ENCODE measurements at places on chromosomes 16 and 17.

GRCh38 chr17:74024871-74025531 is 178.5 kb upstream of the RPL38 start:
- no peak for DNase-seq

GRCh38 chr17:63094631-63095030 is 128.6 kb downstream of the TANC2 start:
- no peak for DNase-seq

GRCh38 chr16:59881376-59881775 is 1147.3 kb upstream of the GOT2 start:
- DNase-seq, result no peak

GRCh38 chr16:12609937-12610699 is 193.6 kb downstream of the CPPED1 start:
- no peak for DNase-seq

- no peak for DNase-seq
These were observed 15.4 kb upstream of the ENPP7 start for GRCh38 chr17:79715098-79715942.

GRCh38 chr16:5488581-5488980 is 391.0 kb upstream of the EEF2KMT start:
- DNase-seq, result no peak

- DNase-seq, result no peak
These were observed 510.4 kb downstream of the KCNJ18 start for GRCh38 chr17:22202702-22203101.

DNA sequence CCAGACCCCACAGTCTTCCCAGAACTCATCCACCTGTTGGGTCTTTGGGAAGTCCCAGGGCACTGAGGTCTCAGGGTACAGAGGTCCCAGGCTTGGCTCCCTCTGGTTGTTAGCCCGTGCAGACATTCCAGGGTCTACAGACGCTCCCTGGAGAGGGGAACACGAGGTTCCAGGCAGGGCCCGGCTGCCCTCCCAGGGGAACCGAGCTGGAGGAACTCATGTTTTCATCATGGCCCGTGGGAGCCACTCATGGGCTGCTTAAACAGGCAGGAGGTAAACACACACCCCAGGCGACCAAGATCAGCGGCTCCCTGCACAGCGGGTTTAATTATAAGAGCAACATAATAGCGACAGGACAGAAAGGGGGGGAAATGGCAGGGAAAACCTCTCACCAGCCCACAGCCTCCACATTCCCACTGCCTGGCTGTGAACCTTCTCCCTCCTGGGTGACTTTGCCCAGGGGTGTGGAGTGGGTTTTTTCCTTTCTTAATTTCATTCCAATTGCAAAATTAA is 36.5 kb downstream of the TRARG1 start:
- no peak for DNase-seq

DNA sequence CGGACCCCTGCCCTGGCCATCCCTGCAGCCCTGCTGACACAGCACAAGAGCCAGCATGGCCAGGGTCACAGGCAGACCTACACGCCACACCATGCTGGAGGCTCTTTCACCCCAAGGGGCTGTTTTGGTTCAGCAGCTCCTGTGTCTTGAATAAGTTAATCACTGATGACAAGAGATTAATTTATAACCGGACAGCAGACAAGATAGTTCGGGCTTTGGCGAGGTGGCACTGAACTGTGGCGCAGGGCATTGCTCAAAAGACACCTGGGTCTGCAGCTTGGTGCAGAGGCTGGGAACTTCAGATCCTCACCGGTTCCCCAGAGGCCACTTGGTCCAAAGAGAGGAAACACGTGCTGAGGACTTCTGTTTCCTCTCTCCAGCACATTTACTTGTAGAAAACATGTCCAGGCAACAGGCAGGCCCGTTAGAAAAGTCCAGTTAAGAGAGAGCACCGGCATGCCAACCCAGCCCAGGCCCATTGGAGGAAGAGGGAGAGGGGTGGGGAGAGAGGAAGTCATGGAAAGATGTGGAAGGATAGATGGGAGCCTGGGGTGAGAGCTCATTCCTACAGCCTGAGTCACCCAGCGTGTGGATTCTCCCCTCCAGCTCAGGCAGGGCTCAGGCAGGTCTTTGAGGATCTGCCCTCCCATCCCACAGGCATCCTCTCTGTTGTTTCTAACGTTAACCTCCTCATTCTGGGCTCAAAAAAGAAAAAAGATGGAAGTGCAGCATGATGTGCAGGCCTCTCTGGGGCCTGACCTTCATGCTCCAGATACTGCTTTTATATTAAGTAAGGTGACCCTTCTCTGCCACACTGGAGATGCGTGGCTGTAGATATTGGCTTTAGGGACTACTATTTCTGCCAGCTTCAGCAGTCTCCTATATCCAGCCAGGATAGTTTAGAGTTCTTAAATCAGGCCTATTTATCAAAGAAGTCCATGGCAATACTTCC is 80.0 kb upstream of the HNF1B start:
- no peak for DNase-seq

GRCh38 chr17:44049294-44050060 is 17.0 kb downstream of the LSM12 start:
- no peak for DNase-seq

DNA sequence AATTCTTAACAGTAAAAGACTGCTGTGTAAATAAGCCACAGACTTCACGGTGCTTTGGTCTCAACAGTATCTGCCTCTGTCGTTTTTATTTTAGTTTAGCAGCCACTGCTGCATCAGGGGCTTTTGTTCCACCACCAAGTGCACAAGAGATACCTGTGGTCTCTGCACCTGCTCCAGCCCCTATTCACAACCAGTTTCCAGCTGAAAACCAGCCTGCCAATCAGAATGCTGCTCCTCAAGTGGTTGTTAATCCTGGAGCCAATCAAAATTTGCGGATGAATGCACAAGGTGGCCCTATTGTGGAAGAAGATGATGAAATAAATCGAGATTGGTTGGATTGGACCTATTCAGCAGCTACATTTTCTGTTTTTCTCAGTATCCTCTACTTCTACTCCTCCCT is 7.9 kb downstream of the HERPUD1 start:
- DNase-seq, result no peak

- no peak for DNase-seq
These were observed 519.4 kb upstream of the WSB1 start for GRCh38 chr17:26774291-26775218.

DNA sequence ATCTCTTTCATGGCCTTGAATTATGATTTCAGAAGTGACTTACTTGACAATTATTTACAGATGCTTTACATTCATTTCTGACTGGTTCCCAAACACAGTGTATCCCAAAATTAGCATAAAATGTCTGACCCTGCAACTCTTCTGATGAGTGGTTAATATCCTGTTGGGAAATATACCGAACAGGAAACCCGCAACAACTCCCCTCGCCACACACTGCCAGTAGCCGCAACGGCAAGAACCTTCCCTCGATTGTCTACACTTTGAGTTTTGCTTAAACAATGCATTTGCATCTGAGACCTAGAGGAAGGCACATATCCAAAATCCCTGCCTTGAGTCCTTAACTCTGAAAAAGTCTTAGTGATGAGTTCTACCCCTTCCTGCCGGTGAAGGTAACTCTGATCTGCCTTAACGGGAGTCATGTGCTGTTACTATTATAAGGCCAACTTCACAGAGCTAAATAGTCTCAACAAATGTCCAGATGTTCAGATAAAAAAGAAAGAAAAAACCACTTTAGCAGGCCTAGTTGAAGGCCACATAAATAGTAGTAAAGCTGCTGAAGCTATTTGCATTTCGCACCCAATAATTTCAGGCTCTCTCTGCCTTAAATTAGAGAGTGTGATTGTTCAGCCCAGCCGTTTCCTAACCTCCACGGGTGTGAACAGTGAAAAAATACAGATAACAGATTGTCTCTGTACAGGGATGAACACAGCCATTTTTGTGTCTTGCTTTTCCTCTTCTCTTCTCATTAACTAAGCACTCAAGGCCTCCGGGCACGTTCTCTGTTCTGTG is 321.1 kb downstream of the HS3ST3B1 start:
- DNase-seq, result no peak

GRCh38 chr17:5555254-5555653 is 29.1 kb downstream of the NLRP1 start:
- DNase-seq, result no peak

DNA sequence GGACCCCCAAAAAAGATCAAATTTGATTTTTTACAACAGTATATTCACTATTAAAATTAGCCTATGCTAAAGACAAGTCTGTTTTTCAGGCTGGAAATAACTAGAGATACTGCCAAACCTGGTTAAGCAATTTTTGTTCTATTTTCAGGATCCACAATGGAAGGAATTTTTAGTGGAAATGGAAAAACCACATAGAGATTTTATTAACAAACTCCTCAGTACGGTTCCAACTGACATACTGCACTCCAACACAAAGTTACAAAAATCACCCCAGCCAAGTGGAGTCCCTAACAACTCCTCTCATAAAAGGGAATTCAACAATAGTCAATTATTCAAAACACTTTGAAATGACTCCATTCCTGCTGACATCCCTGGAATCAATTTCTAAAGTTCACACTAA is 101.6 kb upstream of the TOB1 start:
- DNase-seq, result no peak

- DNase-seq, result no peak
These were observed 1086.4 kb downstream of the CDH8 start for GRCh38 chr16:60949800-60950199.

DNA sequence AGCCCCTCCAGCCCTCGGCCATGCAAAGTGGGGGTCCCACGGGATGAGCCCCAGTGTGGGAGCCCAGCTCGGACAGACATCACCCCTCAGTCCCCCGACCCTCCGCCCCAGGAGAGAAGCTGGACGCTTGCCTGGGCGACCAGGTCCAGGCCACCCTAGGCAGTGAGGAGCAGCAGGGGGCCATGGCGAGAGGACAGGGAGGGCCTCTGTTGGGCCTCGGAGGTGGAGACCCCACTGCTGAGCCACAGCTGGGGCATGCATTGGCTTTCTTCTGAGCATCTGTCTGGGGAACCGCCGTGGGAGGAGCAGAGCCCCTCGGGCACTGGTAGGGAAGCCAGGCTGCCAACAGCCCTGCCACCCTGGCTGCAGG is 13.0 kb downstream of the ACTG1 start:
- DNase-seq, result no peak

DNA sequence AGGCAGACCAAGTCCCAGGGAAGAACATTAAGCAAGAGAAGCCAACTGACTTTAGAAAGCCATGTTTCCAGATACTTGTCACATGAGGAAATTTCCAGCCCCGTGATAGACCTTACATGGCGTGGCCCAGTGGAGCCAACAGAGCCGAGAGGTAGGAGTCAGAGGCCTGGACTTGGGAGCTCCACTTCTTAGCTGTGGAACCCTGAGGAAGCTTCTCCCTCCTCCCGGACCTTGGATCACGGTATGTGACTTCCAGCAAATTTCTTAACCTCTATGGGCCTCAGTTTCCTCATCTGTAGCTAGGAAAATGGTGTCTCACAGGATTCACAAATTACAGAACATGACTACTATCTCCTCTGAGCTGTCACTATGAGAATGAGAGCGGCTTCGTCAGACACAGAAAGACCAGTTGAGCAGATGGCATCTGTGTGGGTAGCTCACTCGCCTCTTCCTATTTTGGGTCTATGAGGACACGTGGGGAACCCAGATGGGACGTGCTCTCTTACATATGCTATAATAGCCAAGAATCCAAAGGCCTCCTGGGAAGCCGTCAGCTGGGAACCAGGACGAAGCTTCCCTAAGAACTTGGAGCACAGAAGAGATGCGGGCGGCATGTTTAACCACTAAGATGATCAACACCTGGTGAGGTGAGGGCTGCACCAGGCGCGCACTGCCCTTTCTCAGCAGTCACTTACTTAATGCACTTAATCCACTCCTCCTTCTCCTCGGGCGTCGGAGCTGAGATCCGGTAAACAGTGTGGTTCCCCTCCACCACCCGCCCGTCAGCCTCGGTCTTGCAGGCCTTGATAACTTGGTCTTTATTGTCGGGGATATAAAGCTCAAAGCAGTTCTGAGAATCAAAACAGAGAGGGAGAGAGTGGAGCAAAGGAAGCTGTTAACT is 102.3 kb downstream of the CYTH1 start:
- no peak for DNase-seq

- DNase-seq, result no peak
These were observed 135.7 kb upstream of the FOXF1 start for GRCh38 chr16:86374603-86375130.

- no peak for DNase-seq
These were observed at the start of gene VWA3A for GRCh38 chr16:22092143-22092933. TSS of gene VWA3A (plus strand) at chr16:22092541. CDS start at chr16:22092638, 97 bp downstream.

GRCh38 chr16:82005027-82005830 is 6.0 kb downstream of the SDR42E1 start:
- no peak for DNase-seq

DNA sequence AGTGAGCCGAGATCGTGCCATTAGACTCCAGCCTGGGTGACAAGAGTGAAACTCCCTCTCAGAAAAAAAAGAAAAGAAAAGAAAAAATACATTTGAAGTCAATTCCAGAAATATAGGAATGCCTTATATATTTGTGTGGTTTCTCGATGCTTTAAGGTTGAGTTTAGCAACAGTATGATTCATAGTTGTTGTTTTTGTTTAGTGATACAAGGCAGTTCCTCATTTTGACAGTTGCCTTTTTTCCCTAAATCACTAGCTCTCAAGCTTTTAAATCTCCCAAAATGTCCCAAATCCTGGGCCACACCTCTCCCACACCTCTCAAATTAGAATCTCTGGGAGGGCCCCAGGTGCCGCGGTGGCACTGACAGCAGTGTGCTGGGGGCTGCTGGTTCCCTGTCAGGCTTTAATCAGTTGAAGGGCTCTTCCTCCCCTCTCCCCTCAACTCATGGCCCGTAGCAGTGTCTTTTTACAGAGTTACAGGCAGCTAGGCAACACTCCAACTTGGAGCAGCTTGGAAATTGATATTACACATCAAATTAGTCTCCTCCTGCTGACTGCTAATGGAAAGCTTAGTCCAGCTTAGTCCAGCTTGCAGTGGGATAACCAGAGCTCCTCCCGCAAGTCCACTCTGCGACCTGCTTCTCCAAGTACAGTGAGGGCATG is 58.4 kb downstream of the EPN2 start:
- no peak for DNase-seq

Data from CD8-positive, alpha-beta T cell (primary cell).